ENCODE measurements at places on chromosomes 6 and 20.

DNA sequence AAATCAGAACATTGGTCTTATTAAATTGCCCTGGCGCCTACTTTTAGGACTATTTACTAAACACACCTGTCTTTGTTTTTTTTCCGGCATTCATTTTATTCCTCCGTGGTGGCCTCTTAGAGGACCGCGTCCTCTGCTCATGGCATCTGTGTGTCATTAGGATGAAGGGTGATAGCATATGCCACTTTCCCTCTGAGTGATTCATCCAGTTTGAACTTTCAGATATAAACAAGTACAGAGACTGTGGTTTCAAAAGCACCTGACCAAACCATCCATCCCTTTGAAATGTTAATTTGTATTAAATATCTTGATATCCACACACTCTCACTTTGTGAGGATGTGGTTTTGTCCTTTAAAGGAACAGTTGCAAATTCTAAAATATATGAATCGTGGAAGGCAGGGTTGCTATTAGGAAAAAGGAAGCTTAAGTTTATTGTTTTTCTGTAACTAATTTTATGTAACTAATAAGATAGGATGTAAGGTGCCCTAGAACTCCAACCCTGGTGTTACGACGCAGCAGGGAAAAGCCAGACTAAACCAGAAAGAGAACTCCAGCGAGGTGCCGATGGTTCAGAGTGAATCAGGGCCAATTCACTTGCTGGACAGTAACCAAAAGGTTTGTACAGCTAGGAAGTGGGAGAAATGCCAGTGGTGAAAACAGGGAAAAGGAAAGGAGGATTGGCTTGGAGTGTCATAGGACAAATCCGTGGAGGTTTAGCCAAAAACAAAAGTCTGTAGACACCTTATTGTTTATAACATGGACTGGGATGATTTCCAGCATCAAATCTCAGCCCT lies 98.7 kb downstream of the SHLD1 start:
- DNase-seq, result no peak

- no peak for DNase-seq
Measured at GRCh38 chr6:166046226-166046625, 121.4 kb downstream of the TBXT start.

- no peak for DNase-seq
Measured at GRCh38 chr6:111721753-111722154, 116.1 kb upstream of the TRAF3IP2 start.

DNA sequence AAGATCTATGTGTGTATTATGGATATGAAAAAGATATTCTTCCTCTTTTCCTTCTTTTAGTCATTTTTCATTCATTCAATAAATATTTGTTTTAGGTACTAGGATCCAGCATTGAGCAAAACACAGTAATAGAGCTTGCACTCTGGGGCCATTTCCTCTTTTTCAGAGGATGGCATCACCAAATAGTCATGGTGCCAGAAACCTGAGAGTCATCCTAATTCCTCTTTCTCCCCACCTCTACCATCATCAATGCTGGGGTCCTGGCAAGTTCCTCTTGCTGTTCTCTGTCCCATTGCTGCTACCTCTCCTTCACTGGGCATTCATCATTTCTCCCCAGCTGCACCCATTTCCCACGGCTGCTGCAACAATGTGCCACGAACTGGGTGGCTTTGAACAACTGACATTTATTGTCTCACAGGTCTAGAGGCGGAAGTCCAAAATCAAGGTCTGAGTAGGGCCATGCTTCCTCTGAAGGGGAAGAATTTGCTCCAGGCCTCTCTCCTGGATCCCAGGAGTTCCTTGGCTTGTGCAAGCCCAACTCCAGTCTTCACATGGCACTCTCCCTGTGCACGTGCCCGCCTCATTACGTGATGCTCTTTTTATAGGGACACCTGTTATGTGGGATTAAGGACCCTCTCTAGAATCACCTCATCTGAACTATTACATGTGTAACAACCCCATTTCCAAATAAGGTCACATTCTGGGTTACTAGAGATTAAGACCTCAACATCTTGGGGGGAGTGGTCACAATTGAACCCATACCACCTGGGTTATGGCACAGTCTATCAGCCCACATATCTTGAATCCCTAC lies 9.5 kb upstream of the IGF2R start:
- no peak for DNase-seq

DNA sequence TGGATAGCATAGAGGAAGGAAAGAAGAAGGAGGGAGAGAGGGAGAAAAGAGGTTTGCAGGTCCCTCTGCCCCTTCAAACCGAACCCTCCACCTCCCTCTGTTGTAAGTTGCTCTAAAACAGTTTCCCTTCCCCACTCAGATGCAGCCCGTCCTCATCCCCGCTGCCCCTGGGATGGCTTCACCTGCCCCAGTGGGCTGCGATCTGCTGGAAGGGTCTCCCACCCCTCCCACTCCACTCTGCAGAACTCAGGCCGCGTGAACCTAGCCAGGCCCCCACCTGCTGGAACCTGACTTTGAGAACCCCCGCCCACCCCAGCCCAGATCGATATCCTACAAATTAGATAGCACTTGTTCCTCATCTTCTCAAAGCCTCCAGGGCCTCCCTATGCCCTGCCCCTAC lies 190.8 kb downstream of the DLL1 start:
- DNase-seq, result no peak

- DNase-seq, result no peak
Measured at GRCh38 chr20:51562332-51563173, 20.0 kb upstream of the NFATC2 start.

GRCh38 chr6:39997101-39997635 lies 62.9 kb upstream of the MOCS1 start:
- DNase-seq, result no peak

DNA sequence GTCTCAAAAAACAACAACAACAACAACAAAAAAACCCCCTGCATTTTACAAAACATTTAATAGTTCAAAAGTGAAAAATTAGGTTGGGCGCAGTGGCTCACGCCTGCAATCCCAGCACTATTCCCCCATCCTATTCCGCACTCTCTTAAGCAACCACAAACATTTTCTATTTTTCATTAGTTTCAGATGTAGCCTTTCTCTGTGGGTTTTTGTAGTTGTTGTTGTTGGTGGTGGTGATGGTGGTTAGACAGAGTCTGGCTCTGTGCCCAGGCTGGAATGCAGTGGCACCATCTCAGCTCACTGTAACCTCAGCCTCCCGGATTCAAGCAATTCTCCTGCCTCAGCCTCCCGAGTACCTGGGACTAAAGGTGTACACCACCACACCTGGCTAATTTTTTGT lies 6.4 kb upstream of the GMNN start:
- no peak for DNase-seq

GRCh38 chr20:29296256-29297230 lies 1960.9 kb upstream of the DEFB115 start:
- DNase-seq, result no peak

Measured in activated CD8-positive, alpha-beta memory T cell treated with anti-CD3 and anti-CD28 coated beads for 4 hours (primary cell).